ENCODE measurements at places on chromosomes 1 and 21.

DNA sequence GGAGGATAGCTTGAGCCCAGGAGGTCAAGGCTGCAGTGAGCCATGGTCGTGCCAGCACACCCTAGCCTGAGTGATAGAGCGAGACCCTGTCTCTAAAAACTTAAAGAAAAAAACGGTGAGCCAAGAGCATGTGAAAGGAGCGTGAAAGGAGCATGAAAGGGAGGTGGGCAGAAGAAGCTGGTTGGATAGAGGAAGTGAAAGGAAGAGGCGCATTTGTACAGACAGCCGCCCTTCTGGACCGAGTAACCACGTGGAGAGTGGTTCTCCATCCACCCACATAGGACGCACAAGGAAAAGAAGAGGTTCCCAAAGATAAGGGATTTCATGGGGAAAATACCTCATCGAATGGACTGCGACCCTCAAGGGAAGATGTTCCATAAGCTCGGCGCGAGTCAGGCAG is 60.4 kb upstream of the IFNAR2 start:
- no peak for DNase-seq

GRCh38 chr1:3418600-3418999 is 35.9 kb upstream of the ARHGEF16 start:
- DNase-seq: no peak

DNA sequence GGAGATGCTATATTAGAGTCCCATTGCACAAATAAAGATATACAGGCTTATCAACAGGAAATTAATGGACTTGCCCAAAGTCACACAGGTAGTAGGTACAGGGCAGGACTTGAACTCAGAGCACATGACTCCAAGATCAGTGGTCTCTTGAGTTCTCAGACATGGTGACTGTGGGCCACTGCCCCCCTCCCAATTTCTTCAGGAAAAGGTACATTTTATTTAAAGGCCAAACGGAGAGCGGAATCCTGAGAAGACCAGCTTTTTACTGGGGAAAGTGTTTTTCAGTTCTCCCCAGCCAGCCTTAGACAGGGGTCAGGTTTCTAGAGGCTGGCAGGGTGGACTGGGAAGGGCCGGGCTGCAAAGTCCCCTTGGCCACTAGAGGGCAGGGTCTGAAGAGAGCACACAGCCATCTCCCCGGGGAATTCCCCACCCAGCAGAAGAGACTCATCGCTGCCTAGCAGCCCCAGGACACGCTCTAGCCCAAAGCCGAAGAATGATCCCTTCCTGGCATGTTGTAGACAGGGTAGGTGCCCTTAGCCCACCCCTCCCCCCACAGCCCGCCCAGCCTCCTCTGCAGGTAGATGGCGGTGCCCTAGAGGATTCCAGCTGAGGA is 29.7 kb downstream of the ACP6 start:
- DNase-seq: peak; percentile 86

DNA sequence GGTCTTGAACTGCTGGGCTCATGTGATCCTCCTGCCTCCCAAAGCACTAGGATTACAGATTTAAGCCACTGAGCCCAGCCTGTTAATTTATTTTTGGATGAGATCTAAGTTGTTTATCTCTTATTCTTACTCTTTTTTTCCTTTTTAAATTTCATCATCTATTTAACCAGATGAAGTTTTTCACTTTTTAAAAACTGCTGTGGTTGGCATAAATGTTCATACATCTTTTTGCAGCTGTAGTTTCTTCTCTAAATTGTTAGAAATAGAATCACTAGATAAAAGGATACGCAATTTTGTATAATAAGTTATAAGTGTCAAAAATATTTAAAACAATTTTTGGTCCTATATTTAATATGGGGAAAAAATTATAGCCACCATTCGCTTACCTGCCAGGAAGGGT is 80.3 kb upstream of the GPR88 start:
- DNase-seq: no peak

DNA sequence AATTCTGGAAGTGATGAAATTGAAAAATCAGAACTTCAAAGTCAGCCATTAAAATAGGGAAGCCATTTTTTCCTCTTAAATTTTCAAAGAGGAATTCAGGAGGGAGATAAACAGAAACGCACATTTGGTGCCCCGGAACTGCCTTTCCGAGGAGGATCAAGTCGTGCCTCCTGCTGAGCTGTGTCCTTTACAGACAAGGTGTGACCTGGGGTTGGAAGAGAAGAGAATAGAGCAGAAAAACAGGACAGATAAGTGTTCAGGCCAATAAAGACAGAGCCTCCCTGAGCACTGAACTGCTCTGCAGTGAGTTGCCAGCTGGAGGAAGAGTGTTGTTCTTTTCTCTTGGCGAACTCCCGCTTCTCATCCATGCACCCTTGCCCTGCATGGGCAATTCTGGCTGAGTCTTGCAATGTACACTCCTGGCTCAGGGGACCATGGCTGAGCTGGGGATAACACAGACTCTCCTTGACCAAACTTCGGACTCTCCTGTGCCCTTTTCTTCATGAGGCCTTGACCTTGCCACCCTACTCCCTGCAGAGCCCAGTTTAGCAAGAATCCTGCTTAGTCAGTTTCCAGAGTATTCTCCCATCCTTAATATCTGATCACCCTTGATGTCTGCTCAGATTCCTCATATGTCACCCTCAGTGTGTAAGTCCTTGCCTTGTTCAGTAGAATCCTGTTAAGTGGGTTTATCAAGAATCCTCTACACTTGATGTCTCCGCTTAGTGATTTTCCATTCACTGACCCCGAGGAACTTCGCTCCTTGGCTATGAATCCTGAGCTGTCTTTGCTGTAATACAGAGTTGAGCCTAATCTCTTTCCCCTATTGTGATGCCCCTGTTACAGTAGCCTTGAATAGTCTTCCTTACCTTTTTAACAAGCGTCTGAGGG is 1.3 kb upstream of the MTARC1 start:
- DNase-seq: no peak

- no peak for DNase-seq
Measured at GRCh38 chr1:4028139-4028501, 128.0 kb upstream of the C1orf174 start.

DNA sequence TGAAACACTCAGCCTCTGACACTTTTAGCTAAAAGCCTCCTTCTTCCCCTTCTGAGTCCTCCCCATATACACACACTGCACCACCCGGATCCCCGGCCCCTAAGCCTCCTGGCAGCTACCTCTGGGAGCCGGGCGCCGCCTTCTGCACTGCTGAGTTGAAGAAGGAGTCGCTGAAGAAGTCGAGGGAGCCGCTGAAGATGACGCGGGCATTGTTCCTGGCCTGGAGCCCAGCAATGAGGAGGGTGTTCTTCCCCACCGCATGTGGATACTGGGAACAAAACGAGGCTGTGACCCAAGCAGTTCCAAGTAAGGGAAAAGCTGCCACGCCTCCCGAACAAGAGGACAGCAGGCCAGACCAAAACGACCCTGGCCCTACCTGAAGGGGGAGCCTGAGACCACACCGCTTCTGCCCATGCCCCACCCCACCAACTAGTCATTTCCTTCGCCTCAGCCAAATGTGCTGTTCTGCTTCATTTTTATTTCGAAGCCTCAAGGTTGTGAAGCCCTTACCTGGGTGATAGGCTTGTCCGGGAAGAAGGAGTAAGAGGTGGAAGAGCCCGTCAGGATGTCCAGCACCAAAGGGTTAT is 7.0 kb downstream of the DDOST start:
- DNase-seq: no peak

DNA sequence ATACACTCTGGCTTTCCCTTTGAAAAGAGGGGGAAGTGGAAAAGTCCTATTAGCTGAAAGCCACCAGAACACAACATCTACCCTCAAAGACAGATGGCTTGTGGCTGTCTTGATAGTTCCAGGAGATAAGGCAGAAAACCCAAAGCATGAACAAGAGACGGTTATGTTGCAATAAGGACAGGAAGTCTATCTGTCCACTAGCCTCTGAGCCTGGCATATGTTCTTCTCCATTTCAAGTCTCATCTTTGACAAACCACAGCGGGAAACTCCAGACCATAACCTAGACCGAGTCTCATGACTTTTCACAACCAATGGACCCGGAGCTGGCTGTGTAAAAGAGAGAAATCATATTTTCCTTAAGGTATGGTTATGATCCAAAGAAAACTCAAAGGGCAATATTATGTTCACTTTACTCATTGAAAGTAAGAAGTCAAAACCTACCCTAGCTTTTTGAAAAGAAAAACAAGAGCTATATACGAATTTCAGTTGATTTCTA is 33.8 kb downstream of the DUSP10 start:
- peak; percentile 64 for DNase-seq

DNA sequence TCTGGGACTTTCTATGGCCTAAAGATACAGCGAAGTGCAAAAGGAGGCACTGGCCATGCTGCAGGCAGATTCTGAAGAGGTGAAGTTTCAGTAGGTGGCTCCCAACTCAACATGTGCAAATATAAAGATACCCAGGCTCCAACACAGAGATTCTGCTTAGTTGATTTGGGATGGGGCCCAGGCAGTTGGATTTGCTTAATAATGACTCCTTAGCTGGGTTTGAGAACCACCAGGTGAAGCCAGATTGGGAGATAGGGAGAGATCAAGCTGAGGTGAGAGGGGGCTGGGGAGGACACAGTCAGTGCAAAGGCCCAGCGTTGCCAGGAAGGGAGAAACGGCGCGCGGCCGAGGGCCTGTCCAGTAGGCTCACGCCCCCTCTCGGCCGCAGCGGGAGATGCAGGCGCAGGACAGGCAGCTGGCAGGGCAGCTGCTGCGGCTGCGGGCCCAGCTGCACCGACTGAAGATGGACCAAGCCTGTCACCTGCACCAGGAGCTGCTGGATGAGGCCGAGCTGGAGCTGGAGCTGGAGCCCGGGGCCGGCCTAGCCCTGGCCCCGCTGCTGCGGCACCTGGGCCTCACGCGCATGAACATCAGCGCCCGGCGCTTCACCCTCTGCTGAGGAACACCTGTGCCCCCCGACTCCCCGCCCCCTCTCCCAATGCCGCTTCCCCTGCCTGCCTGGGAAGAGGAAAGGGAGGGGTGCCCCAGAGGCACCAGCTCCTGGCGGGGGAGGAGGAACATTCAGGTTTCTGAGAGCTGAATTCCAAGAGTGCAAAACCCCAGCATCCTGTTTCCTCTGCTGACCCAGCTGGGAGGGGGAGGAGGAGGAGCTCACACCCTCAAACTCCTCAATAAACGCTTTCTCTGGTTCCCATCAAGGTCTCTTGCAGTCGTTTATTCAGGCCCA is 1.2 kb downstream of the FAM167B start:
- peak; percentile 83 for DNase-seq

GRCh38 chr1:6424619-6425593 is at the start of gene ESPN:
Gene ESPN, plus strand, starts transcription at chr1:6424776. Its CDS starts 180 bp downstream, at chr1:6424956.
- DNase-seq: no peak

- no peak for DNase-seq
Measured at GRCh38 chr1:55958498-55958897, 620.9 kb downstream of the PLPP3 start.

DNA sequence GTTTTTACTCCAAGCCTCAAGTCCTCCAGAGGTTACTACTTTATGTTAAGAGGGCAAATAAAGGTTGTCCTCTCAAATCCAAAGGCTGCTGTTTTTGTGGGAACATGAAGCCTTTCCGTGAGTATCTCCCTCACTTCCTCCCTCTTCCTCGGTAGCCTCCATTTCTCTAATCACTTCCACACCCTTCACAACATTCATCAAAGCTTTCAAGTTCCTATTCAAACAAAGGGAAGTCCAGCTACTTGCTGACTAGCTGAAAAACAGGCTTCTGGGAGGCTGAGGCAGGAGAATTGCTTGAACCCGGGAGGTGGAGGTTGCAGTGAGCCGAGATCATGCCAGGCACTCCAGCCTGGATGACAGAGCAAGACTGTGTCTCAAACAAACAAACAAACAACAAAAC is 6.6 kb upstream of the CD48 start:
- no peak for DNase-seq

DNA sequence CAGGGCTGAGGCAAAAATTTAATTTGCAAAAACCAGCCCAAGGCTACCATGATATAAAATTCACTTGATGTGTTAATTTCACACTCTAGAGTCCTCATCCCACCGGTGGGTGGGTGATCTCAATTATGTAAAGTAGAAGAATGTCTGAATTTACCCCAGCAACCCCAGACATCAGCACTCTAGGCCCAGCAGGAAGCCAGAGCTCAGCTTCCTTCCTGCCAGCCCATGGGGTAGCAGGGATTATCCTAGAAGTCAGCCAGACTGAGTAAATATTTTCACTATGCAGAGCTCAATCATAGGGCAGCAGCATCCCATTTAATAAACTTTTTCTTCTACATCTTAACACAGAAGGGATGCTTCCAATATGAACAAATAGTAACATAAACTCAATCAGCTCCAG is 71.0 kb downstream of the SIPA1L2 start:
- DNase-seq: no peak

- DNase-seq: no peak
Measured at GRCh38 chr1:19057182-19057779, 100.8 kb upstream of the IFFO2 start.

DNA sequence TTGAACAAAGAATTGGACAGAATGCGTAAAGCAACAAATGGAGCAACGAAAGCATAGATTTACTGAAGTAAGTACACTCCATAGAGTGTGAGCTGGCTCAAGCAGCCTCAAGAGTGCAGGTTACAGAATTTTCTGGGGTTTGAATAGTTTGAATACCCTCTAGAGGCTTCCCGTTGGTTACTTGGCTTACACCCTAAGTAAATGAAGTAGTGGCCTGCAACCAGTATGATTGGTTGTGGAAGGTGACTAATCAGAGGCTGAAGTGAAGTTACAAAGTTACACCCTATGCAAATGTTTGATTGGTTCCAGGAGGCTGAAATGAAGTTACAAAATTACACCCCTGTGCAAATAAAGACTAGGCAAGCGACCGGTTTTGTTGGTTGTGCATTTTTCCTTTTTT is 10.9 kb downstream of the TCEANC2 start:
- no peak for DNase-seq

- no peak for DNase-seq
Measured at GRCh38 chr21:27741736-27742135, 774.8 kb upstream of the ADAMTS5 start.

GRCh38 chr1:84401156-84401555 is 2.9 kb downstream of the DNASE2B start:
- DNase-seq: no peak

DNA sequence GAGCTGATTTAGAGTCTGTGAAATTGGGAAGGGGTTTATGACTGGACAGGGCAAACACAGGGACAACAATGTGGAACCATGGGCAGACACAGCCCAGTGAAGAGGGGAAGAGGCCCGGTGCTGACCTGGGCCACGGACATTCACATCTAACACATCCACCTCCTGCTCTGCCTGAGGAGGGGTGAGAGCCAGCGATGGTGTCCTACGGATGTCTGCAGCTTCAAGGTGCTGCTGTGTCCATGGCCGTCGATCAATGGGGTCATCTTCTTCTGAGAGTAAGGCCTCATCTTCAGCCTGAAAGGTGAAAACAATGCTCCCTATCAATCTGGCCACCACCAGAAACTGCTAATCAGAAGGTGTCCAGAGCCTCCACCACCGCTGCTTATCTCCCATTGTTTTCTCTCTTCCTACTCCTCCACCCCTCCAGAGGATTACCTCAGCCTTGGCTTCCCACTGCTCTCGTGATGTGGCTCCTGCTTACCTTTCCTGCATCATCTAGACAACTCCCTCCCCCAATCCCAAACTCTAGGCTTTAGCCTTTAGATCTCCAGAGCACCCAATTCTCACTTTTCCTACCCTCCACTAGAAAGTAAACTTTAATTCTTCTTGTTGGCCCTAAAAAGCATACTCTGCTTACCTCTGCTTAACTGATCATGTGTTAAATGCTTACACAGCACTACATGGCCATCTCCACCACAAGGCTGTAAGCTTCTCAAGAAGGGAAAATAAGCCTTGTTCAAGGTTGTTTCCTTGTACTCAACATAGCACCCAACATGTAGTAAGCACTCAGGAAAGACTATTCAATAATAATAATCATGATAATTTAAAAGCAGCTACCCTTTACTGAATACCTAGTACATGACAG is 24.0 kb upstream of the ADAM30 start:
- DNase-seq: no peak

Data from stimulated activated CD4-positive, alpha-beta T cell treated with anti-CD3 and anti-CD28 coated beads, Interleukin-4, amount 100 ng/mL, for 24 hours (primary cell).